Memory B cell (primary cell): ENCODE measurements at places on chromosomes 7 and 10.

GRCh38 chr10:118775478-118775877 is 20.7 kb upstream of the CACUL1 start:
- H3K27ac ChIP-seq = no peak overlapping the region
- no peaks in the 10 kb centered on the region for H3K4me1 ChIP-seq
- H3K36me3 ChIP-seq = peaks cover 2% of the 10 kb centered on the region
- DNase-seq = no peak
- H3K27me3 ChIP-seq = peaks cover 8% of the 10 kb centered on the region

GRCh38 chr10:97713339-97713825 is at the start of gene MARVELD1:
Gene MARVELD1, plus strand, starts transcription at chr10:97713730. Its CDS starts 147 bp downstream, at chr10:97713877.
- H3K4me1 ChIP-seq = peaks cover 12% of the 10 kb centered on the region
- peak within 1 kb of the TSS; percentile 75 for H3K27ac ChIP-seq
- H3K4me3 ChIP-seq = peak within 1 kb of the TSS; percentile 99
- H3K27me3 ChIP-seq = peaks cover 10% of the 10 kb centered on the region

GRCh38 chr10:99633832-99634231 is 13.6 kb upstream of the SLC25A28 start:
- DNase-seq = no peak
- H3K27me3 ChIP-seq = peaks cover 14% of the 10 kb centered on the region
- H3K36me3 ChIP-seq = no peaks in the 10 kb centered on the region

DNA sequence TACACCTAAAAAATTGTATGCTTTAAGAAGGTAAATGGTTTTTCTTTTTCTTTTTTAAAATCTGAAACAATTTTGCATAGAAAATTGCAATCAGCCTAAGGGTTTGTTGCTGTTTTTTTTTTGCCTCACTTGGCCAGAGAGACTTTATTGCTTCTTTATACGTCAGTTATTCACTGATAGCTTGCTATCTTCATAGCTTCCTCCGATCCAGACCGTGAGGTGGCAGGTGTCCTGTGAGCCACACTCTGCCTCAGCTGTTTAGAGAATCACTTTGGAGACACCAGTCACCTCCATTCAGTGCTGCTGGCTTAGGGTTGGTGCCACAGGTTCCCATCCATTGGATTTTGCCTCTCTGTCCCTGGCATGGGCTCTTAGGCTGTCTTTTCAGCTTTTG is 68.0 kb downstream of the HHEX start:
- DNase-seq = no peak
- peak overlapping the region; percentile 92 for H3K27ac ChIP-seq
- H3K4me1 ChIP-seq = peaks cover 42% of the 10 kb centered on the region
- peaks cover 4% of the 10 kb centered on the region for H3K36me3 ChIP-seq
- no peaks in the 10 kb centered on the region for H3K27me3 ChIP-seq
